Dermis microvascular lymphatic vessel endothelial cell (primary cell): ENCODE measurements at places on chromosomes 13 and 19. TPM values are rescaled to one million over a fixed set of nuclear protein-coding genes. Genes with fewer than 3 reads are reported as not detected.

DNA sequence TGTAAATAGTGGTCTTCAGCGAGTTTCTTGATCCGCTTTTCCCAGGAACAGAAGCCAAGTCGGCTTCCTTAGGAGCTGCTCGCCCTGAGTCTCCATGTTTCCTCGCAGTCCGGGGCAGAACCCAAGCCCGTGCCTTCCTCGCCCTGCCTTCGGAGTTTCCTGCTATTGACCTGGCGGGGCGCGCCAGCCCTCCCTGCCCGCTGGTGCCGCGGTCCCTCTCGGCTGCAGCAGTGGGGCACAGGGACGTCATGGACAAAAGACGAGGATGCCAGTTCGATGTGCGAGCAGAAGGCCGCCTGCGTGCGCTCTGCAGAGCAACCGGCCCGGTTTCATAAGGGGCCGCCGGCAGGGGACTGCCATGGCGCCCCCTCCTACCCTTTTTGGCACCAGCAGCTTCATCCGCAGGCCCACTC, 156.6 kb downstream of the TM9SF2 start:
- no peak for DNase-seq

DNA sequence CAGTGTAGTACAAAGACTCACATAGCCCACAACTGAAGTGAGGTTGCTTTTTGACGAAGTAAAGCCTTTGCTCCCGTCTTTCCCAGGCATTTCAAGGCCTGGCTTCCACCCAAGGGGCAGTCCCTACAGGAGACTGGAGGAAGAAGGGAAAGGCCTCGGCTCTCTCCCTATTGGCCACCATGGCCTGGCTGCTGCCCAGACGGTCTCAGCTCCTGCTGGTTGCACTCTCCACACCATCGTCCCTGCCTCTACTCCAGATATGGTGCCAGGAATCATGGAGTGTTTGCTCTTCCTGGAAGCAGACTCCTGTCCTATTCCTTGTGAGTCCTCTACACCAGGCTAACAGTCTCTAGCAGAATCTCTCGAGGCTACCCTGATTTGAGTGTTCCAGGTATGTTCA, 124.1 kb upstream of the UQCRFS1 start:
- DNase-seq: no peak

- no peak for DNase-seq
Observed at GRCh38 chr13:66974174-66974573, 256.0 kb downstream of the PCDH9 start.

- DNase-seq: no peak
Observed at GRCh38 chr13:86974995-86975328, 696.2 kb upstream of the SLITRK5 start.

DNA sequence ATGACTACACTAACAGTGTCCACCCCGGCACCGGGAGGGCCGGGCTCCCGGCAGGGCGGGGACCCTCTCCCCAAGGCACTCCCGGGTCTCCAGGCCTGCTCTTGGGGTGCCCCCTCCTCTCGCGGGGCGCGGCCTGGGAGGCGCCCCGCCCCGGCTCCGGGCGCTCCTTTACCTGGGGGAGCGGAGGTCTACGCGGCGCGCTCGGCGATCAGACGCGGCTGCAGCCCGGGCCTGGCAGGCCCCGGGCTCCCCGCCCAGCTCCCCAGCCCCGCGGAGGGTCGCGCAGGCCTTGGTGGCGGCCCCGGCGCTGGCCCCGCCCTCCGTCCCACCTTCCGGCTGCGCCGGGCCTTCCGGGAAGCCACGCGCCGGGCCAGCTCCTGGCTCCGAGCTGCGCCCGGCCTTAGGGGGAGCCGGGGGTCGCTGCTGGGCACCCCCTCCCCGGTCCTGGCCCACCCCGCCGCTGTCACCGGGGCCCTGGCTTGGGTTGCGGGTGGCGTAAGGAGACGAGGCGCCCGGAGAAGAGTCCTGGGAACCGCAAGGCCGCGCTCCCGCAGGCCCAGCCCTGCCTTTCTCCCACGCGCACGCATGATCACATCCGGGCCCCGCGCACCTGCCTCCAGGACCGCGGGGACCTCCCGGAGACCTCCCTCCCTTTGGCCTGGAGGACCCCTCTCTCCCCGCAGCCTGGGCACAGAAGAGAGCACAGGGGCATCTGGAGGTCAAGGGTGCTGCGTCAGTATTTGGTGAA, at the start of gene C19orf12:
TSS of gene C19orf12 (minus strand) at position 309 of the 748 bp plus-strand sequence. CDS start 6,848 bp downstream, outside the sequence.
- DNase-seq: no peak

DNA sequence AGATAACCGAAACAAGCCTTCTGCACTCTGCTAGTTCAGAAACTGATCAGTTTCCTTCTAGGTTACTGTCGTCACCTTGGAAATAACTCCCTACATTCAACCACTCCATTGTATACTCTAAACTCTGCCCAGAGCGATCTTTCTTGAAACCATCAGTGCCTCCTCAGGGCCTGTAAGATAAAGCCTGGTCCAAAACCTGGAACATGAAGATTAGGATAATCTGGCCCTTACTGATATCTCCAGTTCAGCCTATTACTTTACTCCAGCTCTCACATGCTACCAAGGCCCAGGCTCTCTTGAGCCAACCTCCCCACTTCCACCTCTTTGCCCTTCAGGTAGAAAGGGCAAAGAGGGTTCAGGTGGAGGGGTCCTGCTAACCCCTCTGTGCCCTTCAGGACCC, 125.3 kb upstream of the RXFP2 start:
- no peak for DNase-seq

DNA sequence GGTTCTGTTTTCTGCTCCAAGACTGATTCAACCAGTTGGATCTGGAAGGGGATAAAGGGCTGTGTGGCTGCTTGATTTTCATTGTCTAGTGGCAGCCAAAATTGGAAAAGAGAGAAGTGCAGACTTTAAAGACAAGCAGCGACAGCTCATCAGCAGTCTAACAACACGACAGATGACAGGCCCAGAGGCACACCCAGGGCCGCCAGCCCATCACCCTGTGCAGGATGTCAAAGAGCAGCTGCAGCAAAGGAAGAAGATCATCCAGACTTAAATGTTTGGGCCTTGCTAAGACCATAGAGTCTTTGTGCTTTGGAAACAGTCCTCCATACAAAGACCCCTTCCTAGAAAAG, 421.0 kb upstream of the KLF12 start:
- DNase-seq: no peak

DNA sequence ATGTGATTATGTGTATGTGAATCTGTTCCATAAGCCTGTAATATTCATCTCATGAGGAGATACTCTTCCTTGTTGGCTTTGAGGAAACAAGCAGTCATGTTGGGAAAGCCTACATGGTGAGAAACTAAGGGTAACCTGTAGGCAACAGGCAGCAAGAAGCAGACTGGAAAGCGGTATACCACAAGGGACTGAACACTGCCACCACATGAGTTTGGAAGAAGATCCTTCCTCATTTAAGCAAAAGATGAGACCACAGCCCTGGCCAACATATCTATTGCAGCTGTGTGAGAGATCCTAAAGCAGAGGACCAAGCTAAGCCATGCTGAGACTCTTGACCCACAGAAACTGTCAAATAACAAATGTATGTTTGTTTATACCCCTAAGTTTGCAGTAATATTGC, 134.8 kb downstream of the B3GLCT start:
- no peak for DNase-seq

GRCh38 chr19:51559240-51559639, 11.8 kb upstream of the ZNF175 start:
- no peak for DNase-seq

DNA sequence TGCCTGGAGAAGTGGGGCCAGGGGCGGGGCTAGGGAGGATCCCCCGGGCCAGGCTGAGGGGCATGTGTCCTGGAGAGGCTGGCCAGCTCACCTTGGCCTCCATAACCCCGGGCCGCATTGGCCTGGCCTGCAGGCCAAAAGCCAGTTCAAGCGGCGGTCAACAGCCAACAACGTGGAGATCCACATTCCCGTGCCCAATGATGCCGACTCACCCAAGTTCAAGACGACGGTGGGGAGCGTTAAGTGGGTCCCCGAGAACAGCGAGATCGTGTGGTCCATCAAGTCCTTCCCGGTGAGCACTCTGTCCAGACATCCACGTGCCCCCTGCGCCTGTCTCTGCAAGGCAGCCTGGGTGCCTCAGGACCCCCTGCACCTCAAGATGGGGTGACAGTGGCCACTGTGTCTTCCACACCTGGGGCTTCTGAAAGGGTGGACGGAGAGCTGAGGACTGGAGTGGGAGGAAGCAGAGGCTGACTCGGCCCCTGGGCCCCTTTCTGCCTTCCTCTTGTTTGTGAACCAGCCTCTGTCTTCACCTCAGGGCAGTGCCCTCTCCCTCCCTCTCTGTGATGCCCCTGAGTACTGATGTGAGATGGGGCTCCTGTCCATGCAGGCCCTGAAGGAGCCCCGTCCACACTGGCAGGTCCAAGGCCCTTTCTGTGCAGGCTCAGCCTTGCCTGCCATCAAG, 31.1 kb downstream of the AP1M1 start:
- no peak for DNase-seq

DNA sequence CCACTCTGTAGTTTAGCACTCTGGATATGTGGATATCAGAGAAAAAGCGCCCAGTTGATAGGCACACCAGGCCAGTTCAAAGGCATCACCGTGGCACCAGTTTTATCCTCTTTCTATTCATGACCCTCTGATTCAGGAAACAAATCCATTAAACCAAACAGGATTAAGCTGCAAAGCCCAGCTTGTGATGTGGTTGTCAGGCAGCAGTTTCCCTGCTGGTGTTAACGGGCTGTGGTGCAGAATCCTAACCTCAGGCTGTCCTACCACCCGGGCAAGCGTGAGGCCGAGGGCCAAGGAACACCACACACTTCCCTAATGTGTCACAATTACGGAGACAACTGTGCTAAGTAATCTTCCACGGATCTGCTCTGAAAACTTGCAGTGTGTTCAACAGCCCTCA, 209.1 kb downstream of the OLFM4 start:
- DNase-seq: no peak

DNA sequence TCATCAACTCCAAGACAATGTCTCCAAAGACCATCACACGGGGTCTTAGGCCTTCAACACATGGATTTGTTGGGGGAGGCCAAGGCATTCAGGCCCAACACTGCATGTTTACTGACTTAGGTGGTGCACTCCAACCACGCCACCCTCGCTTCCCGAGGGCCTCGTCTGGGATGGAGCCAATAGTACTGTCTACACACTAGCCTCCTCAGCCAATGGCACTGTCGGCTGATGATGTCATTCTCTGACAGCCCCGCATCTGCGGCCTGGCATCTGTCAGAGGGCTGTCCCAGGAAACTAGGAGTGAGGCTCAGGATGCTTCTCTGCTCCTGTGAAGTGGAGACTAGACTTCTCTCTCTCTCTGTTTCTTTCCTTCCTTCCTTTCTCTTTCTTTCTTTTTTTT, 96.6 kb downstream of the TEX26 start:
- no peak for DNase-seq

DNA sequence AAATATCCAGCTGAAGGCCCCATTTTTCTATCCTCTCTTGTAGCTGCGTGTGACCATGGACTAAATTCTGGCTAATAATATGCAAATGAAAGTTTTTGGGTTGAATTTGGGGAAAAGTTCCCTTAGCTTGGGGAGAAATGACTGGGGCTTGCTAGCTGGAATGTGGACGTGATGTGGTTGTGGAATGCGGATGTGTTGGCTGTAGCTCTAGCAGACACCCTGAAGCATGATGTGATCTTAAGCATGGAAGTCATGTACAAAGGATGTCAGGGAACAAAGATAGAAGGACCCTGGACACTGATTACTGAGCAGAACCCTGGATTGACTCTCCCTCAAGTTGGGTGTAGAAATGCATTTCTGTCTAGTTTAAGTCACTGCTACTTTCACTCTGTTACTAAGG, 25.4 kb upstream of the SCEL start:
- no peak for DNase-seq

DNA sequence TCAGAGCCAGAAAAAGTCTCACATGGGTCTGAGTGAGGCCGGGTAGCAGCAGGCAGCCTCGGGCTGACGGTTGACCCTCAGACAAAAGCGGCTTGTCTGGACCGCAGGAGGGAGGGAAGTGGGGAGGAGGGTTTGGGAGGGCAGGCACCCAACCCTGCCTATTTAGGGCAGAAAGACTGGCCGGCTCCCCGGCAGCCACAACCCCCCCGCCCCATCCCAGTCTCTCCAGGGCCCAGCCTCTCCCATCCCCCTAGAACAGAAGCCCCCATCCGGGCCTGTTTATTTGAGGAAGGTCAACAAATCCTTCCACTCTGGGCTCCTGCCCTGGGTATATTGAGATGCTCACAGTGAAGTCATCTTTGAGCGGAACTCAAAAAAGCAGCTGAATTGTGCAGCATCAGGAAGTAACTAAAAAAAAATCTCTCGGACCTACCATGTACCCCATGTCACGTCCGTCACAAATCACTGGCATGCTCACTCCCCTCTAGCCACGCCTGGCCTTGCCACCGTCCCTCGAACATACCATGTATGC, 6.3 kb downstream of the DACT3 start:
- no peak for DNase-seq

SBSN gene
- not detected in 2 replicates for total RNA-seq

PLPP2 gene
- total RNA-seq: 20.5 and 36.7 TPM in 2 replicates

SELENOV gene
- total RNA-seq: not detected in 2 replicates

F10 gene
- not detected in 2 replicates for total RNA-seq
